ENCODE measurements at places on chromosomes 11 and 22.

DNA sequence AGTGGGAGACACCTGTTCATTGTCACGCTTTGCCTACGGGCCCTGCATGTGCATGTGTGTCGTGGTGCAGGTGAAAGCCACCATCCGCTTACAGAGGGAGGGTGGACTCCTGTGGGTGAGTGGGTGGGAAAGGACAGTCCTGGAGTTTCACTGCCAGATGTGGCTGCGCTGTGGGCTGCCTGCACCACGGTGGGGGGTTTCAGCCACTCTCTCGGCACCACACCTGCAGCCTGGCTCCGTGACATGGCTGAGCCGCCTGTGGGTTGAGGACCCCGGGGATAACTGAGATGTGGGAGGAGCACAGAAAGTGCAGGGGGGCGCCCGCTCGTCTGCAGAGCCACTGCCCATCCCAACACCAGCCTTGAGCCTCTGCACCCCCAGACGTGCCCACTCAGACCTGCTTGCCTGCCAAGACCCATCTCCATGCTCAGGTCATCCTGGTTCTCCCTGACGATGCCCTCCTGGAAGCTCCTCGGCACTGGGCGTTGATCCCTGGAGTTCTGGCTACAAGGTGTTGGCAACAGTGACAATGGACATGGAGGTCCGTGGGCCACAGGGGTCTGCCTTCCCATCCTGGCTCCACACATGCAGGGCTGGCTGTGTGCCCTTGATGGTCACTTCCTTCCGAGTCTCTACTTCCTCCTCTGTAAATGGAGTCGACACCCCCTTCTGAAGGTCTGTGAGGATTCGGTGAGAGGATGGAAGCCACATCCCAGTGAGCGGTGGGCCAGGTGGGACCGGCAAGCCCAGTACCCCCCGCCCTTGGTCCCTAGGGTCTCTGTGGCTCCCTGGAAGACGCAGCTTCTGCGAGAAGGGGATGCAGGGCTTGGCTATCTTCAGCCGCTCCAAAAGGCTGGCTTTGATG, 1007.0 kb downstream of the BRD1 start:
- peak; percentile 5 for DNase-seq

GRCh38 chr11:121300972-121301699, 8.6 kb downstream of the SC5D start:
- DNase-seq = no peak

DNA sequence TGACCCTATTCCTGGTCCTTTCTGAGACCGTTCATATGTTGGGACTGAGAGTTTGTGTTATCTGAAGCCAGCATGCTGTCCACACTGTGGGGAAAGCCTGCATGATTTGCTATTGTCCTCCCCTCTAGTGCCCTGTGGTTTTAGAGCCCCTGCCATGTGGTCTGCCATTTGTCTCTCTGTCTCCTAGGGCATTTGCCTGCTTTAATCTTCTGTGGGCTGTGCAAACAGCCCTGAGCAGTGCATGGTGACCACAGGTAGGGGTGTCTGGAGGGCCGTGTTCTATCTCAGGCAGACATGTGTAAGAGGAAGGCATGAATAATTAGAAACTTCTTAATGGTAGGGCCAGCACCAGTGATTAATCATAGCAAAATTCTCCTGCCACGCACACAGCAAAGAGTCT, 23.0 kb downstream of the AMPD3 start:
- DNase-seq = no peak

DNA sequence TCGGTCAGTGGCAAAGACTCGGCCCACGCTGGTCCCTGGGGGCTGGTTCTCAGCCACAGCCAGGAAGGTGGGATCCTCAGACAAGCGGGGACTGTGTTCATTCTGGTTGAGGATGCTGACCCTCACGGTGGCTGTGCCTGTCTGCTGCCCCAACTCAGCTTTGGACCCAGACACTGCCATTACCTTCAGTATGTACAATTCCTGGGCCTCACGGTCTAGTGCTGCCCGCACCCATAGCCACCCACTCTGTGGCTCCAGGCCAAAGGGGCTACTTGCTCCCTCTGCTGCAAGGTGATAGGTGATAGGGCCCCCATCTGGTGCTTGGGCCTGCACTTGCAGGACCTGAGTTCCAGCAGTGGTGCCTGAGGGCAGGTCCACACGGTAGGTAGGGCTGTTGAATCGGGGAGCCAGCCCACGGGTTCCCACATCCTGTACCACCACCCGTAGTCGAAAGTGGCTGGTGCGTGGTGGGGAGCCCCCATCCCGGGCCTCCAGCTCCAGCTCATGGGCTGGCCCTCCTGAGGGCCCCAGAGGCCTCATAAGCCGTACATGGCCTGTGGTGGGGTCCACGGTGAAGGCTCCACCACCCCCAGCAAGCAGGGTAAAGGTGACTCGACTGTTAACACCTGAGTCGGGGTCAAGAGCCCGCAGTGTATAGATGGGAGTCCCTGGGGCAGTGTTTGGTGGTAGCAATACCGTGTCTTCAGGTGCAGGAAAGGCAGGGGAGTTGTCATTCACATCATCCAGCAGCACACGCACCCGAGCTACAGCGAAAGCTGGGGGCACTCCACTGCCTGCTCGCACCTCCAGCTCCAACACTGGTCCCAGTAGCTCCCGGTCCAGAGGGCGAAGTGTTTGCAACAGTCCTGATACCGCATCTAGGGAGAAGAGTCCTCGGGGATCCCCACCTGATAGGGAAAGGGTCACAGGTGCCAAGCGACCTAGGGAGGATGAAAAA, 13.2 kb upstream of the TPP1 start:
- no peak for DNase-seq

GRCh38 chr11:21769188-21769587, 423.7 kb upstream of the ANO5 start:
- DNase-seq = no peak

GRCh38 chr22:33112580-33112979, 54.4 kb upstream of the SYN3 start:
- DNase-seq = no peak

DNA sequence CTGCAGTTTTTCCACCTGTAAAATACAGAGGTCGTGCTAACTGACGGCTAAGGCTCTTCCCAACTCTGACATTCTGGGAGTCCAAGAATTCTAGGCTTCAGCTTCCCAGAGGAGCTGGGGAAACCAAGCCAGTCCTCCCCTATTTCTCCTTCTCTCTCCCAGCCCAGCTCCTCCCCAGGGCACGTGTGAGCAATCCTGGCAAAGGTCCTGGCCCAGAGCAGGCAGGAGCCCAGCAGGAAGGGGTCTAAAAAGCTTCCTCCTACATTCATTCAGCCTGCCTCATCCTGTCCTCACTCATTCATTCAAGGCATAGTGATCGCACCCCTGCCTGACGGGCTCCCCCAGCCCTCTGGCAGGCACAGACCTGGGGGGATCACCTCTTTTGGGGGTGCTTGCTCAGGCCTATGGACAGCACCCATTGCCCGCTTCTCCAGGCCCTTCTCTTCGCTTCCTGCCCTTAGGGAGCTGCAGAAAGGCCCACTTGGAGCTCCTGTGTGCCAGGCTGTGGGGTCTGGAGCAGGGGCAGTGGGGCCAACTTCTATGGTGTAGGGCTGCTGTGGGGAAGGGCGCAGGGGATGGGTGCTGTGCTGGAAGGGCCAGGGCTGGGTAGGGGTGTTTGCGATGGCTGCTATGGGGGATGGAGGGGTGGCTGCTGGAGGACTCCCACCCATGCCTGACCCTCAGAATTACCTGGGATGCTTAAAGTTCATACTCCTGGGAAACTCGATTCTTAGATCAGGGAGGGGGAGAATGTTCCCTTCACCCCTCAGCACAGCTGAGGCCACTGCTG, 9.8 kb downstream of the KCNC1 start:
- no peak for DNase-seq

DNA sequence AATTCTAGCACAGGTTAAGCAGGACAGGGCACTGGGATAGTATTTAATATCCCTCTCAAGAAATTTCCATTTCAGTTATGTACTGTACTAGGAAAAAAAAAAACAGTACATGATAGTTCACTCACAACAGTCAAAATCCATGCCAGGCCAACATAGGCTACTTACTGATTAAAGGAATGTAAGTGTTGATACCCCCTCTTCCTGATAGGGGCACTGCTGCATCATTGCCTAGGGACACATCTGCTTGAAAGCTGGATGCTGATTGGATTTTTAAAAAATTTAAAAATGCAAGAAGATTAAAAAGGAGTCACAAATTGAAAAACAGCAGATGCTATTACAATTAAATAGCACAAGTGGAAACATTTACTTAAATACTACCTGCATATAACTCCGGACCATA, 43.4 kb downstream of the APOL5 start:
- DNase-seq = no peak

DNA sequence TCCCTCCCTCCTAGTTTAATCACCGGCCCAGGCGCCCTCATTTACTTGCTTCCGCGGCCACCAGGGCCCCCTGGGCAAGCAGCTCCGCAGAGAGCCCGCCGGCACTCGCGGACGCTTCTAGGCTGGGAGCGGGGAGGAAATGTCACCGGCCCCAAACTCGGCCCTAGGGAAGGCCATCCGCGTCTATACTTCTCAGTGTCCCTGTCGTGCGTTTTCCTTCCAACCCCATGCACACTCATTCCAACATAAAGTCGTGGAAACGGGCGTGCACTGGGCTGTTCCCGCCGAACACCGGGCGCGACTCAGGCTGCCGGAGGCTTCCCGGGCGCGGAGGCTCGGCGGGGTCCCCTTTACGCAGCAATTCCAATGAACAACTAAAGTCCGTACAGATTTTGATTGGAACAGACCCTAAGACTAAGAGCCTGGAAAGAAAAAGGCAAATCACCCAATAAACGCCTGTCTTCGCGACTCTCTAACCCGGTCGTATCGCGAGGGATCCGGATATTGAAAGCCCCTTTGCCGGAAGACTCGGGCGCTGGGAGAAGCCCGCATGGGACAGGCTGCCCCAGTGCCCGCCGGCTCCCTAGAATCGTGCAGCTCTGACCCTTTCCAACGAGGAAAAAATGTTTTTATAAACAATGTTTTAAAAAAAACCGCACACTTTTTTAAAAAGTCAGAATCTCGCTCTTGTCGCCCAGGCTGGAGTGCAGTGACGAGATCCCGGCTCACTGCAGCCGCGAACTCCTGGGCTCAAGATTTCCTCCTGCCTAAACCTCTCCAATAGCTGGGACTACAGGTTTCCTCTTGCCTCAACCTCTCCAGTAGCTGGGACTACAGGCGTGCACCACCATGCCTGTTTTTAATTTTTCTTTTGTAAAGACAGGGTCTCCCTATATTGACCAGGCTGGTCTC, 1.3 kb upstream of the BARX2 start:
- peak; percentile 15 for DNase-seq

GRCh38 chr11:75639762-75640181, 29.1 kb downstream of the MAP6 start:
- no peak for DNase-seq

DNA sequence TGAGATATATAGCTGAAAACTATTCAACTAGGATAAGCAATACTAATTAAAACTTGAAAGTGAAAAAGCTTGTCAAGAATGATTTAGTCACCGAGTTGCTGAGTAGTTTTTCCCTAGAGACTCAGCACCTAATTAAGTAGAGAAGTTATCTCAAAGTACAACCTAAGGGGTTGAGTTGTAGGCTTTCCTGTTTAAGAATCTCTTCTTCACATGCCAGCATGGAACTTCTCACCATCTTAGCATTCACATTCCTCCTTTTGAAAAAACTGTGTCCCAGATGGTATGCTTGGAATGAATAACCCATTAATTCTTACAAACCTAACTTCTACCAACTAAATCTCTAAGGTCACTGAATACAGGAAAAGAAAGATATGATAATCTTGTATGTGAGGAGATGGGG, 303.3 kb upstream of the ZC3H12C start:
- DNase-seq = no peak

GRCh38 chr22:30602049-30602448, 4.9 kb upstream of the TCN2 start:
- no peak for DNase-seq

DNA sequence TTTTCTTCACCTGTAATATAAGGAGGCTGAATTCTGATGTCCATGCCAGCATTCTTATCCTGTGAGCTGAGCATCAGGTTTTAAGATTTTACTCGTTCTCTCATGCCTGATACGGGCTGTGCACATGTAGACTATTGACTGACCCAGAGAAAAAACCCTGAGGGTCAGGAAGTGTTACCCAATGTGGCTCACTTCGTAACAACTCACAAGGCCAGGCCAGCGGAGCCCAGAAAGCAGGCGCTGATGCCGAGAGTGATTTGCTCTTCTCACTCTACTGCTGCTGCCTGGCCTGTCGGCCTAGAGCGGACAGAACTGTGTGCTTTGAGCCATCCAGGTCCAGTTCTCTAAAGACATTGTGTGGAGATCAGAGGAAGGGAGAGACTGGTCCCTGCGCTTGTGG, 10.8 kb downstream of the THYN1 start:
- DNase-seq = no peak

GRCh38 chr22:27879923-27880322, 39.1 kb downstream of the PITPNB start:
- DNase-seq = no peak

DNA sequence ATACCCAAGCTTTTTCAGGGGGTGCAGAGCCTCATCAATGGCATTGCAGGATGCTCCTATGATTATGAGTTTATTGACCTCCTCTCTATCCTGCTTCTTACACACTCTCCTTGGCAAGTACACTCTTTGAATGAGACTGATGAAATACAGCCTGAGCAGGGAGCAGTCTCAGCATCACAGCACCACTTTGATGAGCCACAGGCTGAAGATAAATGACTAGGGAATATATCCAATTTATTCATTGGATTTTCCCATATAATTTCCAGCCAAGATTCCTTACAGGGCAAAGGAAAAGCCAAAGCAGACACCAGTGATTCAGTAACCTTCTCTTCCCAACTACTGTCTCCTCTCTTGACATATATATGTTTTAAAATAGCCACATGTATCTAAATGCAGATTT, 79.2 kb downstream of the CASP12 start:
- no peak for DNase-seq

- no peak for DNase-seq
Measured at GRCh38 chr11:119704849-119705248, 24.2 kb downstream of the NECTIN1 start.

- no peak for DNase-seq
Measured at GRCh38 chr11:119298726-119299125, 18.2 kb downstream of the MCAM start.

DNA sequence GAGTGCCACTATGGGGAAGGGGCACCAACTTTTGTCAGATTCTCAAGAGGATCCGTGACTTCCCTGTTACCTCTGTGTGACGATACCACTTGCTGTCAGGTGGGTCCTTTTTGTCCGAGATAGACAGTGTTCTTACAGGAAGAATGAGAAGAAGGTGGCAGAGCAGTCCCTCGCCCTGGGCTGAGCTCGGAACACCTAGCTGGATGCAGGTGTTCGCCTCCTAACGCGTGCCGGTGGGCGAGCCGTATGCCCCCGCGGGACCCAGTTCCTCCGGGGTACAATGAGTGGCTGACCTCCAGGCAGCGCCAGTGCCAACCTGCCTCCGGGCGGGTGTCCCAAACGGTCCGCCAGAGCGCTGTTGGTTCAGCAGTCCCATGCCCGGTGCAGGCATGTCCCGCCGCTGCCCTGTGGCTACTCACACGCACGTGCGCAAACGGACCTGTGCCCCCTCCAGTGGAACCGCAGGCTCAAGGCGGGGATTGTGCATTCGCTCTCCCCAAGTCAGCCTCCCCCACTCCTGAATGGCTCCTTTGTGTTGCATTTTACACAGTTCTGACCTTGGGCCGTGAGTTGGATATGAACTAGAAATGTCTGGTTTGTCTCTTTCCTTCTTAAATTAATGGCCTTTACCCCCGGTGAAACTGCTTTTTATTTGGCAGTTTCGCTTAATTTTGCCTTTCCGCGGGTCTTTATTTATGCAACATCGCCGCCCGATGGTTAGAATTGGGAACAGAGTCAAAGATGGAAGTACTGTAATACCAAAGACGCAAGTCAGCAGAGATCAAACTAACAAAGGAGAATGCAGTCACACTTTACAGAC, 1.1 kb upstream of the ABTB2 start:
- peak; percentile 32 for DNase-seq
